ENCODE measurements at places on chromosomes 3 and 15.

- no peak for DNase-seq
Observed at GRCh38 chr3:101813817-101814440, 34.9 kb downstream of the NXPE3 start.

- no peak for DNase-seq
Observed at GRCh38 chr3:149245738-149246451, 24.3 kb upstream of the CP start.

DNA sequence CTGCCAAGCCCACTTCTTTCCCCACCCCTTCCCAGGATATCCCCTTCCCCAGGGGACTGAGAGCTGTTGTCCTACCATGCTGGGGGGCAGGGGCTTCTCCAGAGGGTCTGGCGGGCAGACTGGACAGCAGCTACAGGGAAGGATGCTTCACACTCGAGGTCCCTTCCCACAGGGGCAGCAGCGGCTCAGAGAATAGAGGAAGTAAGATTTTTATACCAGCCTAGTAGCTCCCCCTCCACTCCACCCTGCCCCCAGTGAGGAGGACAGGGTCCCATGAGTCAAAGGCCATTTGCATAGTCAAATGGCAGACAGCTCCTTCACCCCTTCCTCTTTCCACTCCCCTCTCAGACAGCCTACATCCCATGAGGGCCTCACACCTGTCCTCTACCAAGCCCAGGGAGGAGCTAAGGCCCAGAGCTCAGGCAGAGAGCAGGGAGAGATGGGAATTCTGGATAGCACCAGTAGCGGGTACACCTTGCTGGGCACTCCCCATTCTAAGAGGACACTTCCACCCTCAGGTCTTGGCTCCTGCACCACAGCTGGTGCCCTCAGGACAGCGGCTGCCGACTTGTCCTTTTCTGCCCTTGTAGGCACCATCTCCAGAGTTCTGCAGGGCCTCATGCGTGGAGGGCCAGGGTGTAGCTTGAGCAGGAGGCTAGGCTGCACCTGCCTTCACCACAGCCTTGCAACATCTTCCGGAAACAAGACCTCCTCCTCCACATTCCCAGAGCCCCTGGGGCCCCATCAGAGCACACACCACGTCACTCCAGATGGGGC is at the start of gene TLR9:
TSS of gene TLR9 (minus strand) at position 194 of the 777 bp plus-strand sequence. CDS start at position 78, 116 bp downstream.
- no peak for DNase-seq

DNA sequence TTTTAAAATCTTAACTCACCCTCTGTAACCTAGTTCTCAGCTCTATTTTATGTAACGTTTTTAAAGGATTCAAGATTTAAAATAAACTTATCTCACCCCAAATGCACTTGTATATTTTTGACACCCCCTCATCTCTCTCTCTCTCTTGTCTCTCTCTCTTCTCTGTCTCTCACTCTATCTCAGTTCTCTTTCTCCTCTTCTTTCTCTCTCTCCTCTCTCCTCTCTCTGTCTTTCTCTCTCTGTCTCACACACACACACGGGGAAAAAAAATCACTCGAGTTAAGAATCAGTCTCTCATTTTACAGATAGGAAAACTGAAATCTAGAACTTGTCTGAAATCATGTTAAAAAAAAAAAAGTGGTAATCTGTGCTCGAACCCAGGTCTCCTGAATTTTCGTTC is 108.5 kb downstream of the LPP start:
- DNase-seq = no peak

GRCh38 chr3:128494367-128494650 is 1.3 kb upstream of the GATA2 start:
- no peak for DNase-seq

DNA sequence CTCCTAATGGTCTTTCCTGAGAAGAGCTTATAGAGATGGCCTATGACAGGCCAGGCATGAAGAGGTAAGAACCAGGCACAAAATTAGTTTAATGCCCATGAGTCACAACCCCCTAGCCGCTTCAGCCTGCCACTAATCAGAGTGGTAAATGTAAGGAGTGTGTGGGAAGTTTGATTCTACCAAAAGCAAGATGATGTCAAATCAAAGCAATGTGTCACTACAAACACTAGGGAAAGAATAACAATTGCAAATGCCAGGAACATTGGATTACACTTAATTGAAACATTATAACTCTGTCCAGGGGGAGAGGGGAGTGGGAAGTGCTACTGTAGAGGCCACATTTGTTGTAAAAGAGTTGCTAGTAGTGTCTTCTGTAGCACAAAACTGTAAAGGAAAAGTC is 596.6 kb upstream of the AGTR1 start:
- DNase-seq = no peak

GRCh38 chr3:28316226-28316625 is 32.3 kb upstream of the ZCWPW2 start:
- no peak for DNase-seq

DNA sequence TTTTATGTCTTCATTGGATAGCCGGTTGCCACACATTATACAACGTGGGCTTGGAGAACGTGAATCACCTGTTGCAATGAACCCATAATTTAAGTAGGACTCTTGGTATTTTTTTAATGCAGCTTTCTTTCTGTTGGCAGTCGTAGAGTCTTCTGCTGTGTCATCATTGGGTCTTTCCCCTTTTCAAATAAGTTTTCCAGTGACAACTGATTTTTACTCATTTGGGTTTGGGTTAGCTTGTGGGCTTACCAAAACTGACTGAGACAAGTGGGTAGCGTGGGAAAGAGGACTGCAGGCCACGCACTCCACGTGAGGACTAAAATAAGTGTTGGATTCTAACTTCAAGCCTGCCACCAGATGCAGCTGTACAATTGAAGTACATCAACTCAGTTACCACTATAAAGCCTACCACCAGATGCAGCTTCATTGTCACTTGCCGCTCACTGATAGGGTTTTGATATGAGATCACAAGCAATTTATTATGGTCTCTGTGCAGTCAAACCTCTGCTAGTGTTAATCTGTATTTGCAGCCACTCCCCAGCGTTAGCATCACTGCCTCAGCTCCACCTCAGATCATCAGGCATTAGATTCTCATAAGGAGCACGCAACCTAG is 6.4 kb upstream of the CAPN7 start:
- no peak for DNase-seq

GRCh38 chr3:53705774-53706173 is 140.4 kb downstream of the CHDH start:
- no peak for DNase-seq

GRCh38 chr3:194082743-194083636 is 53.0 kb upstream of the HES1 start:
- no peak for DNase-seq

GRCh38 chr3:134298249-134298648 is 47.6 kb upstream of the RYK start:
- DNase-seq = no peak

GRCh38 chr3:123880998-123881561 is 3.1 kb downstream of the MYLK start:
- DNase-seq = no peak

- DNase-seq = no peak
Observed at GRCh38 chr3:9301798-9302197, 52.4 kb upstream of the SRGAP3 start.

GRCh38 chr3:178562143-178562946 is 26.1 kb downstream of the KCNMB2 start:
- DNase-seq = no peak

DNA sequence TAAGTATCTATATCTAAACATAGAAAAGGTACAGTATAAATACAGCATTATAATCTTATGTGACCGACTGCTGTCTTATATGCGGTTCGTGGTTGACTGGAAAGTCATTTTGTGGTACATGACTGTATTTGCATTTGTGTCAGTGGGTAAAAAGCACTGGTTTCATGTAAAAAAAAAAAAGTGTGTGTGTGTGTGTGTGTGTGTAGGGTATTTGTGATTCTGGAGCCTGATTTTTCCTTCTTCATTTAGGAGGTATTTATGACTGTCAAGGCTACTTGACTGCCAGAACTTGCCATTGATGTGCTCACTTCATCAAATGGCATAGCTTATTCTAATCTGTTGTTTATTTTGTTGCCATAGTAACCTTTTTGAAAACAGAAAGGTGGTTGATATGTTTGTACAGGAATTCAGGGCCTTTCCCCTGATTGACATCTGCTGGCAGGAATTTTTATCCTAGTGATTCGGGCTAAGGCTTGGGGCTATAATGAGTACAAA is 63.2 kb downstream of the AKAP13 start:
- DNase-seq = no peak

- no peak for DNase-seq
Observed at GRCh38 chr3:172908771-172909270, 158.3 kb downstream of the ECT2 start.

DNA sequence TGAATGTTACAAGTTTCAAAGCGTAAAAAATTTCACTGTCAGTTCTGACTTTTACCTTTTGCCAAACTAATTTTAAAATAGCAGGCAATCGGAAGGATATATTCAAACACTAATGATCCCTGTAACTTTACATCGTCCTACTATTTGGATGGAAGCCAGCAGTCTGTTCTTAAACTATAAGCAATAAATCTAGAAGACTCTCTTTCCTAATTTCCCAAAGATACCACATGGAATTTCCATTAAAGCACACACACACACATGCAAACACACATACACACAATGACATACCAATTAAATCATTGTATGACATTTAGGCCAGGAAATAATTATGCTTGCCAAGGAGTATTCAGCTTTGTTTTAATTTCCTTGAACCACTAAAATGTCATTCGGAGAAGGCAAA is 32.0 kb downstream of the IL17RD start:
- no peak for DNase-seq

- DNase-seq = no peak
Observed at GRCh38 chr3:52856666-52857065, 21.8 kb upstream of the MUSTN1 start.

- no peak for DNase-seq
Observed at GRCh38 chr15:22947101-22948000, 32.8 kb downstream of the CYFIP1 start.

GRCh38 chr15:64535460-64536243 is 75.3 kb downstream of the ZNF609 start:
- DNase-seq = no peak

DNA sequence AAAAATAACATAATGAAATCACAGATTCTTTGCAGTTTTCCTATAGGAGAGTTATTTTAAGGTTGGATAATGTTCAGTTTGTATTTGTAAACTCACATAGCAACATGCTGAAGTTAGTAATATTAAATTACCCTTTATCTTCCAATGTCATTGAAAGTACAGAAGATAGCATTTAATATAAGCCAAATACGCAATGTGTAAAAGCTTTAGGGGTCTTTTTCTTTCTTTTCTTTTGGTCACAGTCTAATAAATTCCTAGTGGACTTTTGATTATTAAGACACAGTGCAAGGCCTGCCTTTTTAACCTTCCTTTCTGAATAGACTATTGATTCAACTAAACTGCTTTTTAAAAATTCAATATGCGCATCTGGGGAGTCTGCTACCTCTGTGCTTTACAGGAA is 79.3 kb downstream of the OTOL1 start:
- no peak for DNase-seq

GRCh38 chr3:123480428-123480827 is 31.5 kb upstream of the ADCY5 start:
- no peak for DNase-seq

GRCh38 chr3:140114789-140115080 is 179.8 kb downstream of the CLSTN2 start:
- no peak for DNase-seq

DNA sequence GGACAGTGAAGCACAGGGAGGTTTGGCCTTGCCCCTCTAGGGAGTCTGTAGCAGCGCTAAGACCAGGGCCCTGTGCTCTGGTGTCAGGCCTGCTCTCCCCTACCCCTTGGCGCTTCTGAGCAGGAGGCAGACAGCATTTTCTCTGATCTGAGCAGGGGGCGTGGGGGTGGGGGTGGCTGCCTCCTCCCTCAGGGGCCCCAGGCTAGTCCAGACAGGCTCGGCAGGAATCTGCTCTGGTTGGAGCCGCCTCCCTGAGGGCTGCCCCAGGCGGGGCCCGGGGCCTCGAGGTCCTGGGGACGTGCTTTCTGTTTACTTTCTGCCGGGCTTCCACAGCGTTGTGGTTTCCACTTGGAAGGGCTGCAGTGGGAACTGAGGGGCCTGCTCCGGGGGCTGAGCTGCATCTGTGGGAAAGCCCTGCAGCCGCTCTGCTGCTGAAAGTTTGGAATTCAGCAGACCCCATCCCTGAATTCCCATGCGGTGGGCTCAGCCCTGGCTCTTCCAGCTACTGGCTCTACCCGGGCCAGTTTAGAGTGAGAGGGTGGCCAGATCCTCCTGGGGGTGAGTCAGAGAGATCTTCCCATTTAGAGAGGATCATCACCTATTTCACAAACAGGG is 105.4 kb downstream of the LINGO1 start:
- DNase-seq = no peak

- no peak for DNase-seq
Observed at GRCh38 chr3:147795418-147795817, 386.3 kb downstream of the ZIC1 start.

DNA sequence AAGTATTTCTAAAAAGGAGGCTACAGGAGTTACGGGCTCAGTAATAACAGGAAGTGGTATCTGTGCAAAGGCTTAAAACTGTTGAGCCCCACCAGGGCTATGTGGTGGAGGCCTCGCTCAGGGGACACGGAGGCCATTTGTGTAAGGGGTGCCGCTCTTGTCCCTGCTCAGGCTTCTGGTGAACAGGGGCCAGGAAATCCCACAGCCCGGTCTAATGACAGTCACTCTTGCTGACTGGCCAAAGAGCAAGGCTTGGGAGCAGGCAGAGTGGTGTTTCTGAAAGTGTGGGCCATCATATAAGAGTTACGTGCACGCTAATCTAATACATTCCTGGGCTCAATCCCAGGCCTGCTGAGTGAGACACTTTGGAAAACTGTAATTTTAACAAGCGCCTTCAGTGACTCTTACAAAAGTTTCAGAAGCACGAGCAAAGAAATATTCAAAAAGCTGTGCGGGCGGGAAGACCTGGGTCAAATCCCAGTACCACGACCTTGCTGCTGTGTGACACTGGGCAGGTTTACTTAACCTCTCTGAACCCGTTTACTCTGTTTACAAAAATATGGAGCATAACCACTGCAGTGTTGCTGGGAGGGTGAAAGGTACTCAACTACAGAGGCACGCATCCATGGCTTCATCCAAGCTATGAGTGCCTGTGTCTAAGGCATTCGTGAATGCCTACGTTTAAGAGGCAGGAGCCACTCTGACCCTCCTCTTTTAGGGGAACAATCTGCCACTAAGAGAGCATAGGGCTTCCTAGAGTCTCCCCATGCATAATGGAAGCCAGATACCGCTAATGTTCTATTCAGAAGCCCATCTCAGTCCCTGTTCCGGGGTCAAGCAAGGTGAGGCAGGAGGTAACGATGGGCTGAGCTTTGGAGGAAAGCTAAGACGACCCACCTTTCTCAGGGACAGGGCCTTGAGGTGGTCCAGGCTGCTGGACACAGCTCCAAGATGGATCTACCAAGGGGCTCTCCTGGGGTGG is 2.0 kb downstream of the ATP10A start:
- DNase-seq = no peak

All from NCI-H446 treated with DMSO at 0.1 percent for 48 hours (cell line).